ENCODE measurements at places on chromosomes 4 and X.

GRCh38 chrX:16628946-16629595, 20.9 kb upstream of the S100G start:
- DNase-seq, result no peak

GRCh38 chr4:5891563-5892322, 1.1 kb downstream of the CRMP1 start:
- DNase-seq, result no peak

GRCh38 chrX:110678591-110678990, 117.0 kb downstream of the CHRDL1 start:
- DNase-seq, result no peak

DNA sequence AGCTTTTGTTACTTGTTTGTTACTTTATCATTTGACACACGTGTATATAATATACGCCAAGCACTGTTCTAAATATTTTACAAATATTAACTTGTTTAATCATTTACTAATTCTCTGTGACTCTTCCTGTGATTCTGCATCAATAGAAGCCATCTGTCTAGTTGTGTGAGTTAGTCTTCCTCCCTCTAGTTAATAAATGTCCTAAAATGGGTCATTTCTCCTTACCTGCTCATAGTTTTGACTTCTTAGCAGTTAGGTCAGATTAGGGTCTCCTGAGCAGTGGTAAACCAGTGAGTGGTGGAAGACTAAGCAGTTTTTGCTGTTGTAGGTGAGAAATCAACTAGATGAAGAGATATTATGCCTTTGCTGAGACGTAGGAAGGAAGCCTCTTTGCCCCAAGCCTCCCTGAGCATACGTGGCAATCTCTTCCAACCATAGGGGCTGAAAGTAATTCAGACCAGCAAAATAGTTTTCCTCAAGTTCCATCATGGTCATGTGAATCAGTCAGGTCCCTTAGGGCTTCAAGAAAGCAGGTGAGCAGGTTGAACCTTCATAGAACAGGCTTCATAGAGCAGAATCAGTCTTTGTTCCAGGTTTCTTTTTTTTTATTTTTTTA, 38.7 kb upstream of the THOC2 start:
- DNase-seq, result no peak

GRCh38 chr4:1593458-1593857, 90.7 kb downstream of the FAM53A start:
- DNase-seq, result no peak

- no peak for DNase-seq
Observed at GRCh38 chr4:29756966-29757365, 963.2 kb upstream of the PCDH7 start.

- DNase-seq, result no peak
Observed at GRCh38 chr4:124095621-124096020, 616.9 kb downstream of the ANKRD50 start.

DNA sequence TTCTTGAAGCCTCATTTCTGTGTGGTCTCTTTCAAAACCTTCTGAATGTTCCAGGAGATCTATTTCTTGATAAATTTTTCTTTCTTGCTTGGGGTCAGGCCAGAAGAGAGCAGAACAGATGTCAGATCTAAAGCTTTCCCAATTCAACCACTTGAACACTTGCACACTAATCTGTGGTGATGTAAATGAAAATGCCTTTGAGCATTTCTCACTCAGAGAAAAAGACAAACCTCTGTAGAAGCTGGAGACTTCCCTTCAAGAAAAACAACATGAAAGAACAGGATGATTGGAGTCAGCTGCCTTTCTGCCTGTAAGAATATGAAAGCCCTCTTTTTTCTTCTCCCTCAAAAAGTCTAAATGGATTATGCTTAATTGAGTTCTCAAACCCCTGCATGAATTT, 11.2 kb downstream of the IGFBP7 start:
- DNase-seq, result no peak

DNA sequence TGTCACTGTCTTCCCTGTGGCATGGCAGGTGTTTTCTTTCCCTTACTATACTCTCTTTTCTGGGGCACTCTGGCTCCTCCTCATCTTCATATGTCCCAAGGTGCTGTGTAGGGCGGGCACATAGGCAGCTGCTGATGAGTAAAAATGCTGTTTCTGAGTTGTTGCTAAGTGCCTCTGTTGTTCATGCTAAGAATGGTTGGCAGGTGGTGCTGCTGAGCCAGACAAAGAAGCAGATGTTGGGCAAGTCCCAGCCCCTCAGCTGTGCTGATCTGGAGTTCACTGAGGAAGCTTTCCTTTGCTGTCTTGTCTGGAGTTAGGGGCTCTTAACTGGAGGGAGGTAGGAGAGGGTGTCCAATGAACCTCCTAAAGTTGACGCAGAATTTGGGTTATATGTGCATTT, 40.6 kb downstream of the HADH start:
- peak; percentile 82 for DNase-seq

DNA sequence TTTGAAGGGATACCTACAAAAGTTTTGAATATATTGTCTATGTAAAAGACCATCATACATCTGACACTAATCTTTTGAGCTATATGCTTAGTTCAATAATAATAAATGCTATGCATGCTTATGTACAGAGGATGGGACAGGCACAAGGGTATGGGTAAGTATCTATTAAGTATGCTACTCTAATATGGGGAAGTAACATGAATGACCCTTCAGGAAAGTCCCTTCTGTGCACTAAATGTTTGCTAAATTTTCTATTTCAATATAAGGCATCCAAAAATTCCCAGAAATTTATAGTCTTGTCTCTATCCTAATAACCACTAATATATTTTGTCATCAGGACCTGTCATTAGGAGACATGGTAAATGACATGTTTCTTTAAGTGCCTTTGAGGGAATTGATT, 19.0 kb downstream of the ATP8A1 start:
- no peak for DNase-seq

DNA sequence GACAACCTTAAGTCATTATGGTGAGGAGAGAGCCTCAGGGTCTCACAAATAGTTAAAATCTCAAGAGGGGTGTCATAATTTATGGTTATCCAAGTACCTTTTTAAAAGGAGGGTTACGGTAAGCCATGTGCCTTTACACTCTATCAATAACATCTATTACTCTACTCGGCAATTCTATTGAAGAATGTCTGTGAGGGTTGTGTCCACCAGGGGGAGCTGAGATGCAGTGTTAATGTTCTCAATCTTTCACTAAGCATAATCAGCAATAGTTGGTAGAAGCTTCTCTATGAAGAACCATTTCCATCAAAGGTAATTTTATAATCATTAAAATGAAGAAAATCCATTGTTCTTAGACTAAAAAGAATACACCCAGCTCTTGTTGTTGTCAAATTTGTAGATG, 457.4 kb downstream of the CENPC start:
- DNase-seq, result peak; percentile 55

DNA sequence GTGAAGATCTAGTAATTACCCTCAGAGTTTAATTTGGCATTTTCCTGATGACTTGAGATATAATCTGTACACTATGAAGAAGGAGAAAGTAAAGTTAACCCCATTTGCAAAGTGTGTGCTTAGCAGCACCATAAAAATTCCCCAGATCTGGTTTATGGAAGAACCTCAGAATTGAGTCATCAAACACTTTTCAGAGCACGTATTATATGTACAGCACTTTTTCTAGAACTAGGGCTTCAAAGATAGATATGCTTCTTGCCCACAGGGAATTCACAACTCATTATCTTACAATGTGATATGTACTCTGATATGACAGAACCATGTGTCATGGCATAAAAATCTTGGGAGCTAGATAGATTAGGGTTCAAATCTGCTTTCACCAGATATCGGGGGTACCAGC, 150.9 kb downstream of the SLC10A7 start:
- DNase-seq, result no peak

DNA sequence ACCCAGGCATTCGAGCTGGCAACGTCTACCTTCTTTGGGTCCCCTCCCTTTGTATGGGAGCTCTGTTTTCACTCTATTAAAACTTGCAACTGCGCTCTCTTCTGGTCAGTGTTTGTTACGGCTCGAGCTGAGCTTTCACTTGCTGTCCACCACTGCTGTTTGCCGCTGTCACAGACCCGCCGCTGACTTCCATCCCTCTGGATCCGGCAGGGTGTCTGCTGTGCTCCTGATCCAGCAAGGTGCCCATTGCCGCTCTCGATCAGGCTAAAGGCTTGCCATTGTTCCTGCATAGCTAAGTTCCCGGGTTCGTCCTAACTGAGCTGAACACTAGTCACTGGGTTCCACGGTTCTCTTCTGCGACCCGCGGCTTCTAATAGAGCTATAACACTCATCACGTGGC, 183.5 kb upstream of the GALNTL6 start:
- DNase-seq, result no peak

- DNase-seq, result peak; percentile 44
Observed at GRCh38 chrX:22192419-22193060, 80.2 kb upstream of the CBLL2 start.

- no peak for DNase-seq
Observed at GRCh38 chr4:78764498-78764961, 11.6 kb upstream of the BMP2K start.

DNA sequence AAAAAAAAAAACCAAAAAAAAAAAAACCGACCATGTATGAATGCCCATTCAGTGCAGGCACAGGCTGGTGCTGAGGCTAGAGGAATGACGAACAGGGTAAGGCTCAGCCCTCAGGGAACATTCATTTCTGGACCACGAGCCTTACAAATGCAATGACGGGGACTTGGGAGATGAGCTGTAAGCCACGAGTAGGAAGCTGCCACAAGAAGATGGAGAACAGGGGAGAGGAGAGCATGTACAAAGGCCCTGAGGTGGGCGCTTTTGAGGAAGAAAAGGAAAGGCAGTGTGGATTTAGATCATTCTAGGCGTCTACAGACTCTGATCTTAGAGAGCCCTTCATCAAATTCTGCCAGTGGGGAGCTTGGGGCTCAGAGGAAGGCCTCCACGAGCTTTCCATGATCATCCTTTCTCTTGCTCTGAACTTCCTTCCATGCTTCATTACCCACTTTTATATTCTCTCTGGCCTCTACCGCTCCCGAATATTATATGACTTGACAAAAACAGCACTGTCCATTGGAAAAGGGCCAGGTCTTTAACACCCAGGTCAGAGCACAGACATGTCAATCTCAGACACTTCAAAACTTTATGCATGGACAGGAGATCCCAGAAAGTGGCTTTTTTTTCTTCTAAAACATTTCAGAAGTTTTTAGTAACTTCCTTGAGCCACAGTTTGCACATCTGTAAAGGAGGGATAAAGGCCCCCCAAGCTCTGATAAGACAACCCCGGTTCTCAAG, 3.3 kb upstream of the ZNF518B start:
- no peak for DNase-seq

GRCh38 chr4:130054908-130055307, 959.0 kb downstream of the C4orf33 start:
- no peak for DNase-seq

DNA sequence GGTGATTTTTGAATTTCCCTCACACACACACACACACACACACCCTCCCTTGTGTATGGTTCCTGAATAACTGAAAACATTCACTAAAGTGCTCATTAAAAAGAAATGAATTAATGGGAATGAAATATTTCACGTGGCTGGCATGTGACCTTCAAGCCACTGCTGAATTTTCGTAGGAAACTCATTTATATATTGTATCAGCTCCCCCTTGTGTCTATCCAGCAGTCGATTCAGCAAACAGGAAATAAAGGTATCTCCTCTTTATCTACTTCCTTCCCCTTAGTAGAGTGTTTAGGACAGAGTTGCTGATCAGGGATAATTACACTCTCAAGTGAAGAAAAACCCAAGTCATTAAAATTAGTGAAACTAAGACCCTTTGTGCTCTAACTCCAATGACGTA, 912.6 kb upstream of the LCORL start:
- DNase-seq, result no peak

DNA sequence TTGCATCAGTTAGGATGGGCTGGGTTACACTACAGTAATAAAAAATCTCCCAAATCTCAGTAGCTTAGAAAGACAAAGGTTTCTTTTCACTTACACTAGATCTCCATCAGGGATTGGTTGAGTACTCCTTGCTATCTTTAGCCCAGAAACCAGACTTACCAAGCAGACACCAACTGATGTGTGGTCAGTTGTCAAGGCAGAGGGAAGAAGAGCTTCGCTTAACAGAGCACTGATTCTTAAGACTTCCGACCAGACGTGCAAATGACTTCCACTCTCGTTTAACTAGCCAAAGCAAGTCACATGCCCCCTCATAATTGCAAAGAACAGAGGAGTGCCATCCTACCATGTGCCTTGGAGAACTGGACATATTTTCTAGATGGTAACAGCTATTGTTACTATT, 5.7 kb upstream of the ZNF518B start:
- DNase-seq, result no peak

- DNase-seq, result no peak
Observed at GRCh38 chr4:111991797-111992196, 153.5 kb upstream of the FAM241A start.

- DNase-seq, result no peak
Observed at GRCh38 chrX:23799469-23800065, 16.6 kb downstream of the SAT1 start.

GRCh38 chrX:31747411-31747810, 675.6 kb upstream of the FTHL17 start:
- no peak for DNase-seq

GRCh38 chr4:6910340-6910959, 824 bp downstream of the TBC1D14 start:
- no peak for DNase-seq

DNA sequence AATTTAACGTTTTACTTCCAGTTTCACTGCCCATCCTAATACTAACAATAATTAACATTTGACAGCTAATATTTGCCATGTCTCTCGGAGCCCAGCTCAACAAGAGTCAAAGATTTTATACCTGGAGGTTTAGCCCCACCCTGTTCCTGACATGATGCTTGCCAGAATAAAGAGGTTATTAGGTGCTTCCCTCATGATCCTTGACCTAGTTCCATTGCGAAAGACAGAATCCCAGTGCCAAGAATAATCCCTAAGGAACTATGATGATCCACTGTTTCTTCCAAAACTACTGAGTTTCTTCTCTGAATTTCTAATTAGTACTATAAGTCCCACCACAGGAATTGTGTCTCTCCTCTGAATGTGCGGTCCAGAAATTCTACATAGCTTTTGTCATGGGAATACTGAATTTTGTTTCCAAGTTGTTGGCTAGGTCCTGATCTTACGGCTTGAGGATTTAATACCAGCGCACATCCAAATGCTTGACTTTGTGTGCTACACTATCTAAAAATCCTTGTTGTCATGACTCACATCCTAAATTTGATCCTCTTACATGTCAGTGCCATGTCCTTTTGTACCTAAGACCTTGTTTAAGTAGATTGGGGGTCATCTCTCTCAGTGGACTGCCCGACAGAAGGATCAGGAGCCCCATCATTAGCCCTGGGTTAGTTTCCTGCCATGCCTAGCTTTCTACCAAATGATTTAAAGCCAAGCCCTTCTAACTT, 23.1 kb downstream of the ANTXR2 start:
- DNase-seq, result no peak

DNA sequence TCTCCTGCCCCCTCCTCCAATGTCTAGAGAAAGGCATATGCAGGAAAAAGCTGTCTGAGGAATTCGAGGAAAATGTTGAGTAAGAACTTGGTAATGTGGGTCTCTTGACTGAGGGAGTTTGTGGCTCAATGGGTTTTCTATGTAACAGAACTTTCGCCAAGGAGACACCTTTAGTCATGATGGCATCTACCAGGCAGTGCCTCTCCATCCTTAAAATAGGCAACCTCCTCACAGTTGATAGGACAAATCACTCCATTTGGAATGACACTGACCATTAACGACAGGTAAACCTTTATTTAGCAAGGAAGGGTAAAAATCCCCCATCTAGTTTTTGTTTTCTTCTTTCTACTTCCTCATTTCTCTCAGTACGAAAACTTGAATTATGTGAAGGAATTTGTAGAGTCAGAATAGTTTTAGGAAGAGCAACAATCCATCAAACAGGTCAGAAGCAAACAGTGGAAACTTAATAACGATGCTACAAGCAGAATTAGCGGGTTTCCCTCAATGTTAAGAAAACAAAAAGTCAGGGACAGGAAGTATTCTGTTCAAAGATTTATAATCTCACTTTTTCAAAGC, 2.7 kb downstream of the GSX2 start:
- no peak for DNase-seq

All from activated CD4-positive, alpha-beta T cell treated with anti-CD3 and anti-CD28 coated beads, Interleukin-2, amount 10 ng/mL, durations not matched to agents 7 days and 5 days (primary cell).